Keratinocyte (primary cell): ENCODE measurements at places on chromosomes 3 and 15. TPM values are rescaled to one million over a fixed set of nuclear protein-coding genes. Genes with fewer than 3 reads are reported as not detected.

DNA sequence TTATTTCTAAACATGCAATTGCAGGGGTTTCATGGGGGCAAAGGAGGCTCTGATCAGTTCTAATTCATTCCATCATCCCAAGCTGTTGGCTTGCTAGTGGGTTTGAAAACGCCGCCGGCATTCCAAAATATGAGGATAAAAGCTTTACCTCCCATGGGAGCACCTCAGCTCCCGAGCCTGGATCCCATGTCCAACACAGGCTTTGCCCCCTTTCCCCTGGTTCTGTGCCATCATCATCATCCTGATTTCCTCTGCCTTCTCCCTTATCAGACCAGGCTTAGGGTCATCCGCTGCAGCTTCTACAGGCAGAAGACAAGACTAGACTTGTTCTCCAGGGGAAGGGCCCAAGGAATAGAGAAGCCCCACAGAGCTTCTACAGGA is 25.4 kb downstream of the SH3BP5 start:
- DNase-seq: no peak

- DNase-seq: no peak
Measured at GRCh38 chr3:158127250-158128219, 17.6 kb downstream of the RSRC1 start.

The RNF13 gene
- 38.0 to 57.4 TPM (median 40.7 TPM) in 3 replicates for polyA plus RNA-seq

The SLC7A14 gene
- not detected in 3 replicates for polyA plus RNA-seq

The ZPLD1 gene
- polyA plus RNA-seq: 1.6 to 3.4 TPM (median 2.1 TPM) in 3 replicates

GRCh38 chr3:64708456-64708855 is 20.7 kb upstream of the ADAMTS9 start:
- no peak for DNase-seq

- no peak for DNase-seq
Measured at GRCh38 chr3:187396661-187397060, 28.5 kb downstream of the RTP4 start.

DNA sequence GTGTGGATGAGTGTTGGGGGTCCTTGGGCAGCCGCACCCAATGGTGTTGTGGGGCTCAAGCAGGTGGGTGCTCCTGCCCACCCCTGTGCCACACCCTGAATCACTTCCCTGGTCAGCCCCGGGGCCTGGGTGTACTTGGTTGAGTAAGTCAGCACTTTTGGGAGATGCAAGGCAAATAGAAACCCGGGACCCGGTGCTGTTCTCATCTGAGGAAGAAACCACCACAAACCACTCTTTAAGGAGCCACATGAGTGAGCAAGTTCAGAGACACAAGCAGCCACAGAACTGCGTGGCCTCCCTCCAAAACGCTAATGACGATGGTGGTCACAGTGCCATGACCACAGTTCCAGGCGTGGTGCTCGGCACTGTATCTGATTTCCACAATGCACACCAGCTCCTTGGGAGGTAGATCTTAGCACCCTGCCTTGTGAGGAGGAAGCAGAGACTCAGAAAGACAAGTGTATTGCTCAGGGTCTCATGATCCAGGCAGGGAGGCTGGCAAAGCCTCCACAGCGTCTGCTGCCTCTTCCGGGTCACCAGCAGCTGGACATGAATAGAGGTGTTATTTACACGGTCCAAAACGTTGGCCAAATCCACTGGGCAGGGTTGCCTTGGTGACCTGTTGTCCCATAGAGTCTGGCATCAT is 118.2 kb upstream of the ALDH1A3 start:
- DNase-seq: no peak

The QARS1 gene
- 131 to 177 TPM (median 162 TPM) in 3 replicates for polyA plus RNA-seq
